Hematopoietic multipotent progenitor cell treated with erythropoietin and hydrocortisone succinate and interleukin-3 and kit ligand, for 6 days (in vitro differentiated cells): ENCODE measurements at places on chromosomes 16 and 17.

GRCh38 chr17:51230306-51230705, 29.5 kb downstream of the MBTD1 start:
- DNase-seq, result no peak

DNA sequence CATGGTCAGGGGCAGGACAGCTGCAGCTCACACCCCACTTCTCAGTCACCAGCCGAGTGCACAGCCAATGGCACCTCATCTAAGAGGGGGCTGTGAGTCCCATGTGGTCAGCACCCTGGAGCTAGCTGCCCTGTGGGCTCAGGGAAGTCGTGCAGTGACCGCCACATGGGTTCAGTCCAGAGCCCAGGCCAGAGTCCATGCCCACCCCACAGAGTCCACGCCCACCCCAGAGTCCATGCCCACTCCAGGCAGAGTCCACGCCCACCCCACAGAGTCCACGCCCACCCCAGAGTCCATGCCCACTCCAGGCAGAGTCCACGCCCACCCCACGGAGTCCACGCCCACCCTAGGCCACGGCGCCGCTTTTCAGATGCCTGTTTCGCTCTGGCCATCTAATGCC, 24.1 kb downstream of the SLC7A5 start:
- no peak for DNase-seq

DNA sequence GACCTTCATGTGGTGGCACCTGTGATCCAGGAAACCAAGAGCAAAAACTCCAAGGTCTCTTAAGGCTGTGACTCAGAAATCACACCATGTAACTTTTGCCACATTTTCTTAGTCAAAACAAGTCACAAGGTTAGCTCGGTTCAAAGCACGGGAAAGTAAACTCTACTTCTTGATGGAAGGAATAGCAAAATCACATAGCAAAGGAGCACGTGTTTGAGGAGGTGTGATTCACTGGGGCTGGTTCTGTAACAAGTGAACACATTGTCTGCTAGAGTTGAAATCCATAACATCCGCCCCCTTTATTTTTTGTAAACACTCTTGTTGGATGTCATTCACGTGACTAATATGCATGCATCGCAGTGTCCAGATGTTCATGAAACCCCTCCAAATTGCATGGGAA, 415.0 kb upstream of the MAF start:
- DNase-seq, result no peak

DNA sequence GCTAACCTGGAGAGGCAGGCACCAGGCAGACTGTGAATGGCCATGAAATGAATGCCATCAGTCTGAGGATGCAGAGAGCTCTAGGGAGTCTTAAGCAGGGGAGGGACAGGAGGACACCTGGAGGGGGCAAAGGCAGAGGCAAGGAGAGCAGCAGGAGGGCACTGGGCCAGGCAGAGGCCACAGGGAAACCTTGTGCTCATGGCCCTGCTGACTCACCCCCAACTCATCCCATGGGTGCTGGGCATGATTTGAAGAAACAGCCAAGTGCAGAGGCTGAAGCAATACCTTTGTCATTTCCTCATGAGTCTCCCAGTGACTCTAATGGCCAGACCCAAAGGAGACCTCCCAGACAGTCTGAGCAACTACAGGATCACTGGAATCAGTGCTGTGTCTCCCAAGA, 141.4 kb downstream of the TMEM132E start:
- DNase-seq, result no peak

- peak; percentile 64 for DNase-seq
These were observed 29.8 kb downstream of the CNGB1 start for GRCh38 chr16:57941016-57941664.

- no peak for DNase-seq
These were observed 28.5 kb upstream of the ERN1 start for GRCh38 chr17:64158406-64158805.

DNA sequence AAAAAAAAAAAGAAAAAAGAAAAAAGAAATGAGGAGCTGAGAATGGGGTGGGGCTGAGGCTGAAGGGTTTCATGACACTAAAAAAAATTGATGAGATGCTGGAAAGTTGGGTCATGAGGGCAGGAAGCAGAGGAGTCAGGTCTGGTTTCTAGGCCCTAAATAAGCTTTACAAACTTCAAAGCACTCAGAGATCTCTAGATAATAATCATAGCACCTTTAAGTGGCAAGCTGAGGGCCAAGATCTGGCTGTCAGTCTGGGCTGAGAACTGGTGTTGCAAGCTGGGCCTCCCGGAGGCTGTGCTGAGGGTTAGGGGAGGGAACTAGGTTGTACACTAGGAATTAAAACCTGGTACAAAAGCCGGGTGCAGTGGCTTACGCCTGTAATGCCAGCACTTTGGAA, 6.4 kb downstream of the ZNF764 start:
- DNase-seq, result no peak

GRCh38 chr16:11130978-11131665, 124.9 kb downstream of the SOCS1 start:
- no peak for DNase-seq

DNA sequence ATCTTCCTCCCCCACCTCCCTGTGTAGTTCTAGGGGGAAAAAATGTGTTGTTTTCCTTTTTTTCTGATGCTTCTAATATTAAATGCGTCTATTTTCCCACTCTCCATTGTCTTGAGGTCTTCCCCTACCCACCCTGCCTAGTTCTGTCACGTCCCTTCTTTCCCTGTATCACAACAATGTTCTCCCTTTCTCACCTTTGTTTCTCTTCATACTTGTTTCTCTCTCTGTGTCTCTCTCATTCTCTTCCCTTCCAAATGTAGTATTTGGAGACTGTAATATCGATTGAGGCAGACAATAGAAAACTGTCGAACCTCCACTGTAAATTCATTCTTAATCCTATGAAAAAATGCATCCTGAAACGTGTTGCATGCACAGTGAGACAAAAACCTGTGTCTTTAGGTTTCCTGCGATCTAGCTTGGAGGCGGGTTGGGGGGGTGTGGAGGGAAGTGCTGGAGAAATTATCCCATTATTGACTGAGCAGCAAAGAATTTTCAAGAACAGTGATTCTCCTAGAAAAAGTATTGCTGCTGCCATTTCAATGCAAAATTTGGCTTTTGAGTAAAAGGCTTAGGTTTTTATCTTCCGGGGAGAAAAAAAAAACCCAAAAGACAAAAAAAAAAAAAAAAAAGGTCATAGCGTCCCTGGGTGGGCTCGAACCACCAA, 1.3 kb upstream of the PSMB3 start:
- no peak for DNase-seq

DNA sequence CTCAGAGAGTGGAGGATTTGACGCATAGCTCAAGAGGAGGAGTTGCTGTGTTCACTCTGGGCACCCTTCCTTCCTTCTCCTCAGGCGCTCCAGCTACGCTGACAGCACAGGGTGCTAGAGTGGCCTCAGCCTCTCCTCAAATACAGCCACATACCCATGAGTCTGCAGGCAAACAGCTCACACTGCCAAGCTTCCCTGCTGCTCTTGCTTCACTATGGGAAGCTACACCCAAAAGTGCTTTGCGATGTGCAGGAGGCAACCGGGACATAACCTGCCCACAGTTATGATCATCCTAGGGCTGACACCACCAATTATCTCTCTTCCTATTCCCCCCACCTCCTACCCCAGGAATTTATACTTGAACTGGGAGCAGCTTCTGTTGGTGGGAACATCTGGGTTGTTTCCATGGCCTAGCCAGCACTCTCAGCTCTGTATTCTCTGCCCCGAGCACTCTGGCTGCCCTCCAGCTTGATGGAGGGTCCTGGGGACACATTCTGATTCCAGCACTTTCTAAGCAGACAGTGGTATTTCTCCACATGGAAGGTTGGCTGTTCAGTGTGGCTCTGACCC, 40.3 kb upstream of the SREBF1 start:
- no peak for DNase-seq

- DNase-seq, result no peak
These were observed 7.7 kb downstream of the WNT3 start for GRCh38 chr17:46810837-46811236.

DNA sequence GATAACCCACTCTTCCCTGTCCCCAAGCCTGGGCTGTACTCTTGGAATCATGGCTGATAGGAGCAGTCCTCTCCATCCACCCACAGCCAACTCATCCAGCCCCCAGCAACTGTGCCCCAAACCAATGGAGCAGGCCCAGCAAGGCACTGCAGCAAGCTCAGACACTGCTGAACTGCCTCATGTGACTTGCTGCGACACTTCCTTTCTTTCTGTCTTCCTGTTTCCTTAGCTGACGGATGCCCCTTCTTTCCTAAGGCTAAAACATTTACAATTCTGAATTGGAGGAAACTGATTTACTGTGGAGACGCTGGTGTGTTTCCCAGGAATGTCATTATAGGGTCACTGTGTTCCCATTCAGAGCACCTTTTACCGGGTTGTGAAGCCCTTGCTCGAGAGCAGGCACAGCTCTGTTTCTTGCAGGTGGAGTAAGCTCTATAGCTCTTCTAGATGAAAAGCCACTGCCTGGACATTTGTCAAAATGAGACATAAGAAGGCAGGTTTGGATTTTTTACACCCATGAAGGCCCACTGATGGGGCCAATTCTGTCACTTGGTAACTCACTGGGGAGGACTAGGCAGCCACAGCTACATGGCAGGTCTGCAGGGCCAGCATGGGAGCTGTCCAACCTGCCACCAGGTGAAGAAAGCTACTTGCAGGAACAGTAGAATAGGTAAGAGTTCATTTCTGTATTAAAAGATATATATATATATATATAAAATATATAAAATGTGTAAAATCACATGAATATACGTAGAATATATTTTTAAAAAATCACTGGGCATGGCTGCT, 27.4 kb downstream of the TMEM11 start:
- DNase-seq, result no peak

GRCh38 chr16:28136751-28137434, 73.4 kb upstream of the GSG1L start:
- peak; percentile 42 for DNase-seq

DNA sequence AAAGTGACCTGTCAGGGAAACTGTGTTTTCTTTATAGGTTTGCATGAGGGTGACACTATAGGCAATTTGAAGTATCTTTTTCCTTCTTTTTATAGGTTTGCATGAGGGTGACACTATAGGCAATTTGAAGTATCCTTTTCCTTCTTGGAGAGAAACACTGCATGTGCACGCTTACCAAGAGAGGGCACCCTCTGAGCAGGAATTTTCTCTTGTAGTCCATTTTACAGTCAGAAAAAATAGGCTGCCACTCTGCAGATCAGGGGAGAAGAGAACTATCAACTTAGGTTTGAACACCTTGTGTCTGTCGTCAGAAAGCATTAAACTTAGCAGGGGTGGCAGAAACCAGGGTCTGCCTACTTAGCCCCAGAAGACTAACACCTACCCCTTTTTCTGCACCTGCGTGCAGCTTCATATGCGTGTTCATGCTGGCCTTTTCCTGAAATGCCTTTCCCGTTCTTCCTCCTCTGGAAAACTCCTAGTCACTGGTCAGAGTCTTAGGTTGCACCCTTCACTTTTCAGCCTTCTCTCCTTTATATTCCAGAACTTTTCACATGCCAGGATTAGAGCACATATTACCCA, 16.4 kb upstream of the SMIM36 start:
- DNase-seq, result peak; percentile 48

DNA sequence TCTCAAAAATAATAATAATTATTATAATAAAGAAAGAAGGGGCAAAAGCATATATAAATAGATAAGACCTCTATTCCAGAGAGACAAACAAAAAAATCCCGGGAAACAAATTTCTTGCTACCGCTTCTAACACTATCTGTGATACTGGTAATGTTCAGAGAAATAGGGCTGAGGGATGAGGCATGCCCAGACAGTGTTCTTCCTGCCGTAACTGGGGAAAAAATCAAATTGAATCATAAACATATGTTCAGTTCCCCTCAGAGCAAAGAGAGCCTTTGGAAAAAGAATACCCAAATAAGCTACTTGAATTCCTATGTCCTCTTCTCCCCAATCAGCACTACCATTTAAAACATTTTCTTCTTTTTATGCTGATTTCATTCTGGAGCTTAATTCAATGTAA, 688.0 kb downstream of the KCNJ2 start:
- DNase-seq, result no peak

GRCh38 chr17:48051706-48052486, 3.7 kb downstream of the NFE2L1 start:
- peak; percentile 96 for DNase-seq

DNA sequence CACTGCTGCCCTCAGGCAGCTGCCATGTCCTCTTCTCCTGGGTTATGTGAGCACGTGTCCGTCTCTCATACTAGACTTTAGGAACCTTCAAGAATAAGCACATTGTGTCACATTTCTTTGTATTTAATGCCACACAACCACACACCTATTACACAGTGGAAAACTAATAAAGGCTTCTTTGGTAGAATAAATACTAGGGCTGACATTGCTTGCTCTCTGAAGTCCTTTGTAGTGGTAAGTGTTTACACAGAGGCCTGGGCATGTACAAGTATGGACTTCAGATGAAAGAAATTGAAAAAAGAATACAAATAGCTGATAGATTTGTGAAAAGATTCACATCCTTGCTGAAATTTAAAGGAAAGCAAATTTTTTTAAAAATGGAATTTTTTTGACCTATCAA, 188.1 kb upstream of the CCL2 start:
- DNase-seq, result no peak

DNA sequence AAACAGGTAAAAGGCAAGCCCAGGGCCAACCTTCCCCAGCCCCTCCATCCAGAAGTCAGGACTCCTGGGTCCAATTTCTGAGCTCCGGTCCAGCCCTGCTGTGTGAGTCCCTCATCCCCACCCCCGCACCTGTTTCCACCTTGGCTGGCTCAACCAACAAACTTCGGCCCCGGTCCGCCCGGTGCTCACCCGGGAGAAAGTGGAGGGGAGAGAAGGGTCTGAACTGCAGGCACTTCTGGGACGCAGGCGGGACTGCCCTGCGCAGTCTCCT, 541 bp downstream of the RHBDF2 start:
- no peak for DNase-seq

DNA sequence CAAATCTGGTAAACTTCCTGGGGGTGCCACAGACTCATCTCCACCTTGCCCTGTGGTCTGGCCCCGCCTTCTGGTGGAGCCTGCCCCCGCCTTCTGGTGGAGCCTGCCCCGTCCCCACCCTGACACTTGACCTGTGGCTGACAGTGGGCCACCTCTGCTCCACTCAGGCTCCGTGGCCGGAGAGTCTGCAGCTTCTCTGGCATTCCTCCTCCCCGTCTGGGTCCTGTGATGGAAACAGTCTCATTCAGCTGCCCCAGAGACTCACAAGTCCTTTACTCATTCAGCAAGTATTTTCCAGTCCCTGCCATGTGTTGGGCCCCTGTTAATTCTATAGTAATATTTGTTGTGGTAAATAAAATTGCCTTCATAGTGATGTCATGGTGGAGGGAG, 21.0 kb upstream of the G6PC1 start:
- DNase-seq, result no peak

GRCh38 chr17:6323626-6324356, 111.1 kb downstream of the AIPL1 start:
- DNase-seq, result no peak

DNA sequence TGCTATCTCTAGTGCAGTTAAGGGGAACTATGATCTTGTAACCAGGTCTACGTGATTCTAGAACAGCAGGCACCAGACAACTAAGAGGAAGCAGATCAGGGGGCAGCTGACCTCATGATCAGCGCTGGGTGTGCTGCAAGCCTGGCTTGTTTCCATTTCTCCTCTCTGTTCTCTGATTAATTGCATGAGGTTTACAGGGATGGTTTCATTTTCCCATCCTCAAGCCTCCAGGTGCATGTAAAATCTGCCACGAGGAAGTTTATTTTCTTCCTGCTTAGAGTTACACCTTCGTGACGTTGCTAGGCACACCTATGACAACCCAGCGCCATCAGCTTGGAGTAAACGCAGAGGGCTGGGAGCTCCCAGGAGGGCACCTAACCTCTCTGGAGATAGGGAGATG, 4.3 kb upstream of the NUPR1 start:
- peak; percentile 69 for DNase-seq

- DNase-seq, result peak; percentile 24
These were observed at the start of gene GSG1L for GRCh38 chr16:28063591-28064061. GSG1L (minus strand) TSS chr16:28063714; CDS start chr16:28063424, 290 bp downstream.
